ENCODE measurements at places on chromosomes 16 and 17.

- DNase-seq, result no peak
These were observed 2.4 kb downstream of the ALKBH5 start for GRCh38 chr17:18185832-18186626.

GRCh38 chr17:76102944-76103273 lies 678 bp downstream of the EXOC7 start:
- DNase-seq, result no peak

- DNase-seq, result no peak
These were observed 702 bp downstream of the SPN start for GRCh38 chr16:29663807-29664090.

DNA sequence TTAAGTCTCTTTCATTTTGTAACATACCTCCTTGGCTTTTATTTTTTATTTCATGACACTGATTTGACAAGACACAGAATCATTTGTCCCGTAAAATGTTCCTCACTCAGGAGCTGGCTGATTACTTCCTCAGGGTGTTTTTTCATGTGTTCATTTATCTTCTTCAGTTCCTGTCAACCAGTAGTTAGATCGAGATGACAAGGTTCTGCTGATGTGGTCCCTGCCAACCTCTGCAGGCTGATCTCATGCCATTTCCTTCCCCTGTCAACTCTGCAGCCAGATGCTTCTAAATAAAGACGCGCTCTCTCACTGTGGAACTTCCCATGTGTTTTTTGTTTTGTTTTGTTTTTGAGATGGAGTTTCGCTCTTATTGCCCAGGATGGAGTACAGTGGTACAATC lies 8.1 kb upstream of the CXCL16 start:
- DNase-seq, result no peak

DNA sequence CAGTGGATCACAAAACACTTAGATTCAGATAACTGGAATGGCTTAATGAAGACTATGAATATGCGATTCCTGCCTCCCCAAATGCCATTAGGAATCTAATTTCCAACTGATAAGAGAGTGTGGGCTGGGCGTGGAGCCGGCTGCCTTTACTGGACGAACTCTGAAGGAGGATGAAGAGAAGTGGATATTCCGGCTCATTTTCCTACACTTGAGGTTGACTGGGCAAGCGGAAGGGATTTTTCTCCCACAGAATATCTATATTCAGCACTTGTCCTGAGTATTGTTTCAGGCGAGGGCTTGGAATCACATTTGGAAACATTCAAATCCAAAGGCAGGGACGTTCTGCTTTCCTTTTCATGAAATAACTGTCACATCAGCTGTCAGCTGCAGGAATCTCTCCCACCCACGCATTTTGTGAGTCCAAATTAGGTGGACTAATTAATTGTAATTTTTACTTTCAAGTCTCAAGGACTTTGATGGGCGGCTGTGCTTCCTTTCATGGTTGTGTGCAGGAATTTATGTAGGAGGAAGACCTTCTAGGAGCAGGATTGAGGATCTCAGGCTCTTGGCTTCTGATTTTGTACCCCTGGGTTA lies 138.5 kb downstream of the PITPNC1 start:
- DNase-seq, result no peak

DNA sequence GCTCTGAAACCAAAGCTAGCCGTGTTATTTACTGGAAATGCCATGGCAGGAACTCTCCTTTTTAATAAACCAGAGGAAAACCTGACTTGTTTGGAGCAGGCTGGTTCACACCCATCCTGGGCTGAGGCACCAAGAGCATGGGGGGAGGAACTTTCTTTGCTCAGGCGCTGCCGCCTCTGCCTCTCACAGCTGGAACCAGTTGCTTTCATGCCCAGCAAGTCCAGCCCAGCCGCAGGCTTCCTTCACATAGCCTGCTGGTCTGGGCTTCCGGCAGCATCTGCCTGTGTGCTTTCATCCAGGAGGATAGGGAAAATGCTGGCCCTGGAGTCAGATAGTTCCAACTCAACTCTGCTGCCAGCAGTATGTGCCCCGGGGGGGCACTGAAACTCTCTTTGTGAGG lies 88.1 kb upstream of the ASIC2 start:
- DNase-seq, result no peak

Data from T-helper 9 cell (primary cell).